Ureter (tissue), 1 donor: ENCODE measurements at places on chromosomes 4 and X. TPM values are rescaled to one million over a fixed set of nuclear protein-coding genes. Genes with fewer than 3 reads are reported as not detected.

GRCh38 chr4:22941688-22942375, 249.1 kb downstream of the GBA3 start:
- DNase-seq: no peak

GRCh38 chr4:106258145-106259045, 57.6 kb downstream of the TBCK start:
- DNase-seq: no peak

DNA sequence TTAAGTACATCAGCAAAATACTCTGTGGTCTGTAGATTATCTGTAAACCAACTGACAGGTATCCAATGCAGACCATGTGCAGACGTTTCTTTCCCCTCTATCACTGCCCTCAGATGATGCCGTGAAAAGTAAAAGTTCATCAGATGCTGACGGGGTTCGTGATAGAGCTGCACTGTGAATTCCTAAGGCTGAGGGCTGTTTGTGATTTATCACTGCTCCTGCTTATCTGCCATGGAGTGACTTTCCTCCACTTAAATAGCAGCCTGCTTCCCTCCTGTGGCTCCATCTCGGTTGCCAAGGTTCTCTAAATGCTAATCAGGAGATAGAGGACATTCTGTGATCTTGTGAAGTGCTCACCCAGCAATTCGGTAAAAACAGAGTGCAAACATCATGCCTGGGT, 89.3 kb upstream of the SRD5A3 start:
- no peak for DNase-seq

DNA sequence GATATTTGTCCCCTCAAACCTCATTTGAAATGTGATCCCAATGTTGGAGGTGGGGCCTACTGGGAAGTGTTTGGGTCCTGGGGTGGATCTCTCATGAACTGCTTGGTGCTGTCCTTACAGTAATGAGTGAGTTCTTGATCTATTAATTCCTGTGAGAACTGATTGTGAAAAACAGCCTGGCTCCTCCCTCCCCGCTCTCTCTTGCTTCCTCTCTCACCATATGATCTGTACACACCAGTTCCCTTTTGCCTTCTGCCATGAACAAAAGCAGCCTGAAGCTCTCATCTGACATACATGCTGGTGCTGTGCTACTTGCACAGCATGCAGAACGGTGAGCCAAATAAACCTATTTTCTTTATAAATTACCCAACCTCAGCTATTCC, 11.2 kb upstream of the YIPF7 start:
- no peak for DNase-seq

GRCh38 chr4:109046471-109047201, 255.8 kb downstream of the COL25A1 start:
- no peak for DNase-seq

DNA sequence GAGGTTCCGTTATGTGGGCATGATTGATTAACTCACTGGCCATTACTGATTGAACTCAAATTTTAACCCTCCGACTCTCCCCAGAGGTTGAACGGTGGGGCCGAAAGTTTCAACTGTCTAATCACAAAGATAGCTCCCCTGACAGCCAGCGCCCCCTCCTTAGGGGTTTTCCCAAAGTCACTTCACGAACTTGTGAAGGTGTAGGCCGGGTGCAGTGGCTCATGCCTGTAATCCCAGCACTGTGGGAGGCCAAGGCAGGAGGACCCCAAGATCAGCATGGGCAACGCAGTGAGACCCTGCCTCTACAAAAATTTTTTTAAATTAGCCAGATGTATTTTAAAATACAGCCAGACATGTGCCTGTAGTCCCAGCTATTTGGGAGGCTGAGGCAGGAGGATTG, 39.8 kb upstream of the RBM47 start:
- DNase-seq: no peak

GRCh38 chrX:40617566-40617965, 5.7 kb upstream of the MPC1L start:
- DNase-seq: no peak

DNA sequence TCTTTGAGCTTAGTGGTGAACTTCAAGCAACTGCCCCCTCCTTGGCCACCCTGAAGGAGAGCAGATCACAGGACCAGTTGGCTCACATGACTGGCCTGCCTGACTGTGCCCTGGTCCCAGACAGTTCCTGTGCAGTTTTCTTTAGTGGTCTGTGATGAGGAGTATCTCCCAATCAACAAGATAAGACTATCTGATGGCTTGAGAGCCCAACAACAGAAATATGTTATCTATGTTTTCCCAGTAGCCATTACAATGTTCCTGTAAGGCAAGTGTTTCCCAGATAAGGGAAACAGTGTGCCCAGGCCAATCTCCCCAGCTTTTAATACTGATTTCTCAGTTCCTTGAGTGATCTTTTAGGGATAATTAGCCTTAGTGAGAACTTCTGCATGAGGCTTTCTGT, 14.2 kb upstream of the TIMM8A start:
- no peak for DNase-seq

The SPANXD gene
- total RNA-seq: not detected

The SSX2B gene
- not detected for total RNA-seq
